Endothelial cell of umbilical vein (primary cell): ENCODE measurements at places on chromosomes 4 and X. TPM values are rescaled to one million over a fixed set of nuclear protein-coding genes. Genes with fewer than 3 reads are reported as not detected.

GRCh38 chr4:81227968-81228367 lies 12.9 kb upstream of the PRKG2 start:
- no peak for DNase-seq

DNA sequence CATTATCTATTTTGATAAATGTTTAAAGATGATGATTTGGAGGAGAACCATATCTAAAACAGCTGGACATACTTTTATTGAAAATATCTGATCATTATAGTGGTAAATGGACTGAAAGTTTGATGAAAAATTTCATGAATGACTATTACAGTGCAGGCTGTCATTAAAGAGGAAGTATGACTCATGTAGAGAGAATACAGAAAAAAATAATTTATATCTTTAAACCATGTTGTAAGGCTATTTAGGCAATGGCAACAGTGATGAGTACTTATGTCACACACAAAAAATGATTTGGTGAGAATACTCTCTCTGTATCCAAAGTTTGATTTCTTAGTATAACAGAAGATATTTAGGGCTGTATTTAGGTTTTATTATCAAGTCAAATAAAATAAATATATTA lies 3.9 kb upstream of the GLRB start:
- peak; percentile 45 for DNase-seq

Gene NAP1L2
- total RNA-seq, result 1.0 and 1.1 TPM in 2 replicates

- DNase-seq, result no peak
Measured at GRCh38 chr4:161894014-161894413, 269.8 kb downstream of the FSTL5 start.

GRCh38 chr4:18419780-18420179 lies 398.2 kb upstream of the LCORL start:
- no peak for DNase-seq

GRCh38 chr4:184399512-184399908 lies 74.8 kb downstream of the IRF2 start:
- DNase-seq, result no peak

Gene PRR32
- total RNA-seq, result not detected in 2 replicates

DNA sequence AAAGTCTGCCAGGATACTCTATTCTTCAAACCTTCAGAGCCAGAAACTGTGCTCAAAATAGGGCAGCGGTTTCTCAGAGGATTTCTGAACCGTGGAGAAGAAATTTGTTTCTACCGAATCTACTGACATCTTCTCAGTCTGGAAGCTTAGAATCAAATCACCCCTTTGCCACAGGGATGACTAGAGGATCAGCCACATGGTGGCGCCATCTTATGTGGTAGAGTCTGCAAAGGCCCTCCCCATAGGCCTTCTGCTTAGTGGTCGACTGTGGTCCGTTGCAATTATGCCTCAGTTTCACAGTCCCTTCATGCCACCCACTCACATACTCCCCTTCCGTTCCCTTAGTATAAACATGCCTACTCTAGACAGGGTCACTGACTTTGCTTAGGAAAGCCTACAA lies 680.7 kb upstream of the SPANXN1 start:
- DNase-seq, result no peak
